Activated effector memory CD4-positive, alpha-beta T cell treated with Interleukin-2 at 50 U/mL for 16 hours (primary cell): ENCODE measurements at places on chromosomes 11 and 22.

DNA sequence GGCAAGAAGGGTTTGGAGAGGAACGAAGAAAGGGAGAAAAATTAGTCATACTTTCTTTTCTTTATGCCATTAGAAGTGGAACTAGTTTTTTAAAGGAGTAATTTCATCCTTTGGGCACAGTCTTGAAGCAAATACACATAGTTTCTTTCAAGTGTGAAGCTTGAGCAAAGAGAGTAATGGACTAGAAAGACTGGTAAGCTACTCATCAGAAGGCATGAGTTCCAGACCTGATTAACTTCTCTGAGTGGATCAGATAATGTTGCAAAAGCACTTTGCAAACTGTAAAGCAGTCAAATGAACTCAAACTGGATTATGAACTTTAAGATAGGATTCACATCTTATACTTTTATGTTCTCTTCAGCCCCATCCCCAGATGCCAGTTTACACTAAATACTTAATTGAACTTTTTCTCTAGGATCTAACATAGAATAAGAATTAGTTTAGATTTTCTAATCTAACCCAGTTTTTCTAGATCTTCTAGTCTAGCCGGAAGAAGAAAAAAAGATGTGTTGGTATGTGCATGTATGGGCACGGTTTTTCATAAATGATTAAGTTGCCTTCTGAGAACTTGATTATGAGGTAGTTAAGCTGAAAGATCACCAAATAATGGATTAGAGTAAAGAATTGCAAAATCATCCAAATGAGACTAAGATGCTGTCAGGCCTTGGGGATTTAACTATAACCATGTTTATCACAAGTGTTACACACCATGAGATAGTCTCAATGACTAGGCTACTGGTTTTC, 2.5 kb downstream of the DDIAS start:
- DNase-seq, result no peak

DNA sequence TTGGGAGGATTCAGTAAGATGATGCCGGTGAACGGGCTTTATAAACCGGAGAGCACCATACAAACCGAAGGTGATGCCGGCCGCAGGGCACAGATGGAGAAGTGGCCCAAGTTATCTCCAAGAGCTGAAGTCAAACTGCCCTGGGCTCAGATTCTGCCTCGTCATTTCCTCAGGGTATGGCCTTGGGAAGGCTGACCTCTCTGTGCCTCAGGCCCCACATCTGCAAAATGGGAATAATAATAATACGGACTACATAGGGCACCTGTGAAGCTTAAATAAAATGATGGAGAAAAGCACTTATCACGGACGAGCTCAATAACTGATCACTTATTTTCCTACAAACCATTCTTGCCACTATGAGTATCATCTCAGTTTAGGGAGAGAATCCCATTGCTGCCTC, 29.9 kb downstream of the DSCAML1 start:
- DNase-seq, result no peak

- no peak for DNase-seq
Observed at GRCh38 chr11:1025410-1026162, 10.9 kb downstream of the MUC6 start.

GRCh38 chr11:62647609-62648005, 1.2 kb upstream of the GANAB start:
- no peak for DNase-seq

DNA sequence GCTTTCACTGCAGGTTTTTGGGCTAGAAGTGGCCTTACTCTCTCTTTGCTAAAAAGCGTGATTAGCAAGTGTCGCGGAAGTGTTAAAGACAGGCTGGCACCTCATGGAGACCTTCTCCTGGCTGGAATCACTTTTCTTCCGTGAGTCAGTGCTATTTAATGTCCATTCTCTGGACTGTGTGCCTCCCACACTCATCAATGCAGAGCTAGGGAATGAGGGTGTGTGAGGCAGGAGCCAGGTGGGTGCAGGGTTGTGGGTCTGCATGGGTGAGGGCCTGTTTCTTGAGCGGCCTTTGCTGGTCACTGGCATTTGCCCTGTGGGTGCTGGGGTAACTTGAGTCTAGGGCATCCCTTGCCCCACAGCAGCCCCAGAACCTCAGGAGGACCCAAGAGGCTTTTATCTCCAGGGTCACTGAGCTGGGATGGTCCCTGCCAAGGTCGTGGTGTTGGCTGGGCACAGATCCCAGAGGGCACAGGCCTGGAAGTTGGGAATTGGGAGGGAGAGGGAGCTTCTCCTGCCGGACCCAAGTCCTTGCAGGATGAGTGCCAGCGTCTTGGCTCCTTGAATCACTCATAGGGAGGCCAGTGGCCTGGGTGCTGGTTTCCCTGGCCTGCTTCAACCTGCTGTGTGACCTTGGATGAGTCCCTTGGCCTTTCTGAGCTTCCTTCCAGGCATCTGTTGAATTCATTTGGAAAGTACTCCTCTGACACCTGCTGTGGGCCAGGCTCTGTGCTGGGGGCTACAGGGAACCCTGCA, 30.0 kb downstream of the KIAA1671 start:
- no peak for DNase-seq
